LNCaP clone FGC (cell line): ENCODE measurements at places on chromosomes 13 and 19.

DNA sequence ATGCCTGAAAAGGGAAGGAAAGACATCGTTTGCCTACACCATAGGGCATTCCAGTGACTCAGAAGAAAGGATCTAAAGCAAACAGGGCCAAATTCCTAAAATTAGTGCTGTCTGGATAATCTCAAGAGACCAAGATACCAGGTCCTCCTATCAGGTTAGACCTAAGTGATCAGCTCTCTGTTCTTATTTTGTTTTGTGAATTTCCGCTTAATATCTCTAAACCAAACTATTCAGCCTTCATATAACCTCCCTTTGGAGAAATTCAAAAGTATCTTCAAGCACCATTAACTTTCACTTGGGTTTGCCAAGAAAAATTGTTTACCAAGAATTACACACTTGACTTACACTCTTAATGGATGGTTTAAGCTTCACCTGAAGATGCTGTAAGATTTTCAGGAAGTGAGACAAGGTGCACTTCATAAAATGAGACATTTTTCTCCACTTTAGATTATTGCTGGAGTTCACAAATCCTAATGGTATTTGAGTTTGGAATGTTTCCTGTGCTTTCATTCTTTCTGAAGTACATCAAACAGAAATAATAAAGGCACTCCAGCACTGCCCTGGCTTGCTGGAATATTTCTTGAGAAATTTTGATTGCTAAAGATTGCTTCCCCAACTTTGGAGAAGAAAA is 376.1 kb downstream of the LMO7 start:
- DNase-seq: no peak

GRCh38 chr19:2034729-2035589 is 16.1 kb downstream of the MKNK2 start:
- no peak for DNase-seq

DNA sequence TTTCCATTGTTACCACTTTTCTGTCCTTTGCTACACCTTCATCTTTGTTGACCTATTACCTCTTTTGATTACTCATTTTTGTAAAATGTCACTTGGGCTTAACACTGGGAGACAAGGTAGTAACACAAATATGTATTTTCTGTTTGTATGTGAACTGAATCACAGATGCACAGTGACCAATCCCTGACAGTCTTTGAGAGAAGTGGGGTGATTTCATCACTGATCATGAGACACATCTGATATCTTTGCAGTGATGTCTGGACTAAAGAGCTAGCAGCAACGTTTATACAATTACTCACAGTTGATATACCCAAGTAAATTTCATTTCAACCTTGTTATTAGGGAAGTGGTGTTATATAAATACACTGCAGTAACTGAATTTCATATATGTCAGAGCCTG is 1397.4 kb upstream of the SPRY2 start:
- no peak for DNase-seq

DNA sequence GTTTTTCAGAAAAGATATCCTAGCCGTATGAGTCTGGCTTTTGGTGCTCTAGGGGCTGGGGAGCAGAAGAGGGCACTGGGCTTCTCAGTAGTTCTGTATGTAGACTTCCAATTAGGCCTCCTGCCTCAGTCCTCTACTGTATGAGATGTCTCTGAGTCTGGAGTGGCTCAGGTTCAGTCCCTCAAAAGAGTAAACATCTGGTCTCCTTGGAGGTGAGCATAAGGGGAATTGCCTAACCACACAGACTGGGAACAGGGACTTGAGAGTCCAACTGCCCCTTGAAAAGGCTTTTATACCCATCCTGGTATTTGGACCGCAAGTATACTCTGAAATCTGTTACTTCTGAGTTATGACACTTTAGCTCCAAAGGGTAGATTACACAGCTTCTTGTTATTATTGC is 214.5 kb downstream of the TDRD3 start:
- no peak for DNase-seq

- DNase-seq: no peak
Measured at GRCh38 chr19:19661141-19661674, 2.3 kb downstream of the ATP13A1 start.

- no peak for DNase-seq
Measured at GRCh38 chr19:30386551-30387143, 14.5 kb downstream of the ZNF536 start.

DNA sequence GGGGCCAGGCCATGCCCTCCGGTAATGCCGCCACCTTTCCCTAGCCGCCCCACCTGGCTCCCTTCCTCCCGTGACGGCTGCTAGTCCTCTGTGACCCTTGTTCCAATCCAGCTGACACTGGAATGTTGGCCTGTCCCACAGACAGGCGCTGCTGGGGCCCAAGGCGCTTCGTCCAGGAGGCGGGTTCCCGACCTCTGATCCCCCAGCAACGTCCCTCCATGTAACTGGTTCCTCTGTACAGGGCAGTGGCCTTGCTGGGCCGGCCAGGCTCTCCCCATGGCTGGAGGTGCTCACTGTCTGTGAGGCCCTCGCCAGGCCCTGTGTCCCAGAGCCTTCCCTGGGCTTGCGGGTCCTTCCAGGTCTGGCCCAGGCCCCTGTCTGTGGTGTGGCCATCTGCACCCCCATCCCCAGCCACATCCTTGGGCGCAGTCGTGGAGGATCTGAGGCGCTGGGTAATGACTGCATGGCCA is 6.8 kb upstream of the GRIN3B start:
- no peak for DNase-seq

GRCh38 chr13:111429064-111429558 is 108.7 kb downstream of the TEX29 start:
- peak; percentile 3 for DNase-seq

GRCh38 chr19:44585371-44586133 is 27.8 kb upstream of the IGSF23 start:
- no peak for DNase-seq

DNA sequence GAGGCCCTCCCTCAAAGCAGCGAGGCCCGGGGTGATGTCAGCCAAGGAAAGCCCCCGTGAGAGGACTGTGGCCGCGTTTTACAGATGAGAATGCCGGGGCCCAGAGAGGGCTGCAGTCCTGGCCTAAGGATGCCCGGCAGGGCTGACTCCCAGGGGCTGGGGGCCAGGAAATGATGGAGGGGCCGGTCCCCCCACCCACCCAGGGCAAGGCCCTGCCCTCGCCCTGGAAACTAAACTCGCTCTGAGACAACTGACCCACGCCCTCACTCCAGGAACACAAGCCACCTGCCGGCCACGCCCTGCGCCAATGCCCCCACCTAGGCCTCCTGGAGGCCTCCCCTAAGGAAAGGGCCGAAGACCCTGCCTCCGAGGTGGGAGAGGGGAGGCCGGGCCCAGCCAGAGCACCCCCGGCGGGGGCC is 7.2 kb downstream of the ZBTB7A start:
- DNase-seq: no peak

DNA sequence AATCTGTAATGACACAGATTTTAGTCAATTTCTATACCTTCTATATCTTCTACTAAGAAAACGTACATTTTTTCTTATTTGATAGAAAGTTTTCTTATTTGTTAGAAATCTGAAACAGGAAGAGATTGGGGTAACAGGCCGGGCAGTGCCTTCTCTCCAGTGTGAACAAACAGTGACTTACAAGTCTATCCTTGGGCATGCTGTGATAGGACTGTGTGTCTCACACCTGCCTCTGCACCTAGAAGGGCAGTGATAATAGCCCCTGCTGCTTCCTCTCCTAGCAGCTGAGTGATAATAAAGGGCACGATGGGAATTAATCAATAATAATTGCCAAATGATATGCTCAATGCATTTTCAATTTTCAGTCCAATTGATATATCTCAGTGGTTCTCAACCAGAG is 1.4 kb downstream of the TMEM272 start:
- DNase-seq: no peak

DNA sequence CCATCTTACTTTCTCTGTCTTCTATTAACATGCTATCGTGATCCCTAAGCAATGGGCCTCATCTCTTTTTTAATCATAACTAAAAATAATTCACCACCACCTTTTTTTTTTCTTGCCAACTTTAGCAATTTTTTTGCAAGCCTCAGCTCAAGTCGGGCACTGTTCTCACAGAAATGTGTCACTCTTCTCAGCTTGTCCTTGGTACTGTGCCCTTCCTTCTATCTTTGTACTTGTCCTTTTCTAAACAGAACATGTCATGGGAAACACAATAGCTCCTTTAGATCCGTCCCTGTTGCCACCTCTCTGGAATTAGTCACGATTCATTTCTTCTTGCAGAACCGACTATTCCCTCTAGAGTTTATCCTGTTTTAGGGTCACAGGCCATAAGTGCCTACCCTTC is 10.3 kb downstream of the SERP2 start:
- DNase-seq: no peak

- DNase-seq: no peak
Measured at GRCh38 chr19:19192910-19193423, 909 bp downstream of the RFXANK start.

DNA sequence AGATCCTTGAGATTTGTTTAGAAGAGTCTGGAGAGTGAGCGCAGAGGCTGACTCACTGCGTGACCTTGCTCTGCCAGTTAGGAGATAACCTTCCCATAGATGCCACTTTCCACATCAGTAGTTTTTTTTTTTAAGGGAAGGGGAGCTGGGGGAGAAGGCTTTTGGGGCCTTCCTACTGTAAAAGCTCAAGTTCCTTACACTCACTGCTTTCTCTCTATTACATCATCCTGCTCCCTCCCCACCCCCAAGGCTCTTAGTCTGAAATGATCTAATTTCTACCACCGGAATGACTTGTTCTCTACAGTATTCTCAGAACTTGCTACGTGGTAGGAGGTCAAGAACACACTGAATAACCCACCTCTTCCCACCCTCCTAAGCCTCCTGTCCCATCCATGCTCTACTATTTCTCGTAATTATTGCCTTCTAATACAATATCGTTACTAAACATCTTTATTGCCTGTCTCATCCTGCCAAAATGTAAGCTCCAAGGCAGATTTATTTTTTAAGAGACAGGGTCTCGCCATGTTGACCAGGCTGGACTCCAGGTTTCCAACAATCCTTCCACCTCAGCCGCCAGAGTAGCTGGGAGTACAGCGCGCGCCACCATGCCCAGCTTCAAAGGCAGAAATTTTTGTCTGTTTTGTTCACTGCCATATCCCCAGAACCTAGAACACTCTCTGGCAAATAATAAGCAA is 1.2 kb downstream of the LONP1 start:
- peak; percentile 14 for DNase-seq

- DNase-seq: no peak
Measured at GRCh38 chr13:37306778-37307544, 201.5 kb upstream of the CSNK1A1L start.

GRCh38 chr13:20988033-20988908 is 73.1 kb downstream of the LATS2 start:
- no peak for DNase-seq

GRCh38 chr13:25301347-25302113 is at the start of gene NUP58:
TSS of gene NUP58 (plus strand) at chr13:25301625. CDS start at chr13:25301774, 149 bp downstream.
- peak; percentile 74 for DNase-seq

DNA sequence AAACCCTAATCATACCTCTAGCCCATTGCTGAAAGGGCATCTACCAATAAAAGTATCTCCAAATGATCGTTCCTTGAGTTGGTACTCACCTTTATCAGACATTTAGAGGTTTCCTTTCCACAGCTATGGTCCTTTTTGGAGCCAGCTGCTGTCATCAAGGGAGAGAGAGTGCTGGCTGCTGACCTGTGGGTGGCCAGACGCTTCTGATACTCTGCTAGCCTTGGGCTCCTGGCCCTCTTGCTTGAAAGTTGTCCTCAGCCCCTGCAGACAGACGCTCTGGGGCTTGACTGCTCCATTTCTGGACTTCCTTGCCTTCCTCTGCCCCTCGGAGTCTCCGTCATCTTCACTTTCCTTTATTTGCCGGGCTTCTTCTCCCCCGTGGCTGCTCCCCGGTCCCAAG is 499.1 kb downstream of the DIAPH3 start:
- DNase-seq: no peak

GRCh38 chr19:18587962-18588610 is 512 bp upstream of the REX1BD start:
- no peak for DNase-seq

DNA sequence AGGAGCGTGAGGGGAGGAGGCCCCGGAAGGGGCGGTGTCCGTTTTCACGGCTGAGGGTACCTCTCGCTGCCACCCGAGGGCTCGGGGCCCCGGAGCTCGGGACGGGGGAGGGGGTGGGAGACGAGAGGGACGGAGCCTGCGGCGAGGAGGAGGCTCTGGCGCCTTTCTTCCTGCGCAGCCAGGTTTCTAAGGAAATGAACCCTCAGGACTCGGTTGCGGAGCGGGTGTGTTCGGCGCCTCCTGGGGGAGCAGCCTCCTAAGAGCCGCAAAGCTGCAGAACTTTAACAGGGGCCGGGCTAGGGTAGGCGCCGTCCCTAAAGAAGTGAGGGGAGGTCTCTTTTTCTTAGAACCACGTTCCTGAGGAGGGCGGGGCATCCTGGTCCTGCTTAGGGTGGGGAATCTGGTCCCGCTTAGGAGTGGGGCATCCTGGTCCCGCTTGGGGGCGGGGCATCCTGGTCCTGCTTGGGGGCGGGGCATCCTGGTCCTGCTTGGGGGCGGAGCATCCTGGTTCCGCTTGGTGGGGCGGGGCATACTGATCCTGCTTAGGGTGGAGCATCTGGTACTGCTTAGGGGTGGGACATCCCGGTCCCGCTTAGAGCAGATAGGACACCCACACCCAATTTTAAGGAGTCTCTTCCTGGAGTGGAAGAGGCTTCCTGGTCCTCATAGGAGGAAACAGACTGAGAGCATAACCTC is 6.2 kb downstream of the SYT5 start:
- DNase-seq: no peak

DNA sequence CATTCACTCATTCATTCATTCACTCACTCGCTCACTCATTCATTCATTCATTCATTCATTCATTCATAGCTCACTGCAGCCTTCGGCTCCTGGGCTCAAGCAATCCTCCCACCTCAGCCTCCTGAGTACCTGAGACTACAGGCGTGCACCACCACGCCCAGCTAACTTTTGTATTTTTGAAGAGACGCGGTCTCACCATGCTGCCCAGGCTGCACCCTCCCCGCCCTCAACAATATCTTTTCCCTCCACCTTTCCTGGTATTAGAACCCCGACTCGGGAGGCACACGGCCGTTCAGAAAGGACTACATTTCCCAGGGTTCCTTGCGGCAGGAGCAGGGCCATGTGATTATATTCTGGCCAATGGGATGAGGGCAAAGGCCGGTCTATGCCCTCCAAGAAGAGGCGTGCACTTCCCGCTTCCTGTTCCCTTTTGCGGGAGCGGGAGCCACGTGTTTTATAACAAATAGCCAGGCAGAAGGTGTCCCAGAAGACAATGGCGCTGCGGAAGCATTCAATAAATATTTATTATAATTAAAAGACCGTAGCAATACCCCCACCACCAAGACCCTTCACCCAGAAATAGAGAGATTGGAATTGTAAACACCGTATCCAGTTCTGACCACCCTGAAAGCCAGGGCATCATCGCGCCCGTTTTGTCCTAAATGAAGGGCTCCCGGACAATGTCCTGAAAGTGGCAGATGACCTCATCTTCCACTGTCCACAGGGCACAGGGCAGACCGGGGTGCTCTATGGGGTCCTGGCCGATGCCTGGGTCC is 15.9 kb downstream of the TICAM1 start:
- peak; percentile 90 for DNase-seq

- no peak for DNase-seq
Measured at GRCh38 chr13:41900918-41901317, 60.0 kb downstream of the VWA8 start.
